ENCODE measurements at places on chromosomes 5 and 9. TPM values are rescaled to one million over a fixed set of nuclear protein-coding genes. Genes with fewer than 3 reads are reported as not detected.

Gene C9
- not detected for total RNA-seq

Gene SH3RF2
- not detected for total RNA-seq

Gene BNC2
- total RNA-seq, result not detected

Gene KCNN2
- not detected for total RNA-seq

All from OCI-LY7 (cell line).